Left cardiac atrium (tissue), 4 donors: ENCODE measurements at places on chromosomes 3 and 15. TPM values are rescaled to one million over a fixed set of nuclear protein-coding genes. Genes with fewer than 3 reads are reported as not detected.

DNA sequence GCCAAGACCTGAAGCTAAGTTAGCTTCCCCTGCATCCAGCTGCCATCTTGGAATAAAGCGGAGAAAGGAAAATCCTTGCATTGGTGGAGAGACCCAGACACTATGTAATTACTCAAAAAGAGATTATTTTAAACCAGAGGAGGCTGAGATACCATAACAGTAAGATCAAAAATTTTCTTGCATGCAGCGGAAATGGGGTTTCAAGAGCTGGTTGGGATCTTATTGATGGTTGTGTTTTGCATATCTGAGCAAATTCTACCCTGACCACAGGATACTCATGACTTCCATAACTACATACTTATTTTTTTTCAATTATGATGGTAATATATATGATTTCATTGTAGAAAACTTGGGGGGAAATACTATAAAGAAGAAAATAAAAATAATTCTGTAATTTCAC, 17.5 kb downstream of the TMEM158 start:
- no peak for DNase-seq

The DLG1 gene
- total RNA-seq: 59.0 TPM

GRCh38 chr3:186352369-186352768, 9.7 kb downstream of the DGKG start:
- no peak for DNase-seq

DNA sequence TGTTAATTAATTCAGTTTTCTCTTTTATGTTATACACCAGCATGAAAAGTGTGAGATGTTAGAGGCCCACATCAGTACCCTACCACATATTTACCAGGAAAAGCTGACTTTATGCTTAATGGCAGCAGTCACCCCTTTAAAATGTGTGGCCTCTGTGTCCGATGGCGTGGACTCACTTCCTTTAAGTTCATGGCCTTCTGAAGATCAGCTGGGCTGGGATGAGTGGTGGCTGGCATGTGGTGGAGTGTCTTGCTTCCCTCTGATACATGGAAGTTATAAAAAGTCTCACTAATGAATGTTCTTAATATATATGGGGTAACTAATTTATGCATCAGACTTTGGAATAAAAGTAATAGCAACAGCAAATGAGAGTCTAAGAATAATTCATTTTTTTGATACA, 32.1 kb downstream of the PPARG start:
- no peak for DNase-seq

GRCh38 chr15:25803036-25803435, 60.1 kb downstream of the ATP10A start:
- DNase-seq: no peak

The CCDC191 gene
- 1.4 TPM for total RNA-seq

The SI gene
- total RNA-seq: not detected
